ENCODE measurements at places on chromosomes 6 and 20.

GRCh38 chr20:44817143-44817910, 7.0 kb upstream of the RIMS4 start:
- no peak for DNase-seq

- no peak for DNase-seq
Observed at GRCh38 chr20:14599613-14600012, 262.2 kb upstream of the FLRT3 start.

DNA sequence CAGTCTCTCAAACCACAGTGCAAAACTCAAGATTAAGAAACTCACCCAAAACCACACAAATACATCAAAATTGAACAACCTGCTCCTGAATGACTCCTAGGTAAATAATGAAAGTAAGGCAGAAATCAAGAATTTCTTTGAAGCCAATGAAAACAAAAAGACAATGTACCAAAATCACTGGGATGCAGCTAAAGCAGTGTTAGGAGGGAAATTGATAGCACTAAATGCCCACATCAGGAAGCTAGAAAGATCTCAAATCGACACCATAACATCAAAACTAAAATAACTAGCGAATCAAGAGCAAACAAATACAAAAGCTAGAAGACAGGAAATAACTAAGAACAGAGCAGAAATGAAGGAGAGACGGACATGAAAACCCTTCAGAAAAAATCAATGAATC, 70.5 kb downstream of the TBC1D32 start:
- DNase-seq, result no peak

- no peak for DNase-seq
Observed at GRCh38 chr6:26534681-26535465, 3.3 kb upstream of the HMGN4 start.

DNA sequence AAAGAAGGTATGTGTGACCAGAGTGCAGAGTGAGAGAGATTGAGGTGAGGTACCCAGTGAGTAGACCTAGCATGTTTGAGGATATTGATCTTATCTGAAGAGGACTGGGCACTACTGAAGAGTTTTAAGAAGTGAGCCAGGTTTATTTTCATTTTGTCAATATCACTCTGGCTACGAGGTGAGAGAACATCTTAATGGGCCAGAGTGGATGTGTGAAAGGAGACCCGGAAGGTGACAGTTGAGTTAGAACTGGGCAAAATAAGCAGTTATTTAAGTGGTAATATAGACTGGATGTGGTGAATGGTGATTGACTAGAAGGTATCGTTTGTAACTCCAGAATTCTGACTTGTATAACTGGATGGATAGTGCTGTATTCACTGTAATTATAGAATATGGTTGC, 134.1 kb downstream of the QKI start:
- DNase-seq, result no peak

DNA sequence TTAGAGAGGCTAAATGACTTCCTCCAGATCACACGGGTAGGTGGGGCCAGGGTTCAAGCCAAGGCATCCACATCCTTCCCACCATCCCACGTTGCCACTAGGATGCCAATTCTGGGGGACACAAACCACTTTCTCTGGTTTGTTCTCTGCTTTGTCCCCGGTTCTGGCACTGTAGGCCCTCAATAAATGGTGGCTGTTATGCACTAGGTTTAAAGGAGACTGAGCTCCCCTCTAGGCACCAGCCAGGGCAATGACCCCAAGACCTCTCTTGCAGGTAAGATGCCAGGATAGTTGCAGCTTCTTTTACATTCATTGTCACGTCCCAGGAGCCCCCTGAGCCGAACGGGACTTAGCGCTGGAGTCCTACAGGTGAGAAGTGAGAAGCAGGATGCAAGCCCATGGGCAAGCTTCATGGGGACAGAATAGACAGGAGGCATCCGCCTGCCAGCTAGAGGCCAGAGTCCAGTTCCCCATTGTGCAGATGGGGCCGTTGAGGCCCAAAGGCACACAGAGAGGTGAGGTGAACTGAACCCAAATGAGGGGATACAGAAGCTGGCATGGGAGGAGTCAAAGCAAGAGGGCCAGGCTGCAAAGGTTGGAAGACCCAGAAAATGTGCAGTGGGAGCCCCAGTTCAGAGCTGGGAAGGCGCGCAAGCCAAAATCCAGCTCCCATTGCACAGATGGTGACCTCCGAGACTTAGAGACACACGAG, 677 bp downstream of the PXMP4 start:
- no peak for DNase-seq

DNA sequence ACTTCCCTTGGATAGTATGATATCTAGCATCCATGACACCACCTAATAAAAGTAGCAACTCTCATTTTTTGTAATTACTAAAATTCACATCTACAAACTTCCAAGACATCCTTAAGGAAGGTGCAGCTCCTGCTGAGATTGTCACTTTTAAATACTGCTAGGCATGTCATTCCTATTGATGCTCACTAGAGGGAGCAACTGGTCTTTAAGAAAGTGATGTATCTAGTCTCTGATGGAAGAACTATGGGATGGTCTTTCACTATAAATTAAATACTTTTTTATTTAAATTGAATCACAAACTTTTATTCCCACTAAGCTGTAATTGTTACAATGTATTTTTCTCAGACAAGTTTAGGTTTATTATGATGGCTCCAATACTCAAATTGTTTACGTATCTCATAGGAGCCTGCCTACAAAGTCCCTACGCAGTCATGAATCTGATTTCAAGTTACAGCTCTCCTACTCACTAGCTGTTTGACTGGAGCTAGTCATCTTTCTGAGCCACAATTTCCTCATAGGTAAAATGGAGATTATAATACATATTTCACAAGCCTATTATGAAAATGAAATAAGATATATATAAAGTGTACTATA, 8.1 kb upstream of the TSPYL1 start:
- DNase-seq, result no peak

GRCh38 chr6:102679865-102680264, 1286.4 kb downstream of the GRIK2 start:
- no peak for DNase-seq

GRCh38 chr20:24609757-24610156, 140.3 kb downstream of the SYNDIG1 start:
- DNase-seq, result no peak

DNA sequence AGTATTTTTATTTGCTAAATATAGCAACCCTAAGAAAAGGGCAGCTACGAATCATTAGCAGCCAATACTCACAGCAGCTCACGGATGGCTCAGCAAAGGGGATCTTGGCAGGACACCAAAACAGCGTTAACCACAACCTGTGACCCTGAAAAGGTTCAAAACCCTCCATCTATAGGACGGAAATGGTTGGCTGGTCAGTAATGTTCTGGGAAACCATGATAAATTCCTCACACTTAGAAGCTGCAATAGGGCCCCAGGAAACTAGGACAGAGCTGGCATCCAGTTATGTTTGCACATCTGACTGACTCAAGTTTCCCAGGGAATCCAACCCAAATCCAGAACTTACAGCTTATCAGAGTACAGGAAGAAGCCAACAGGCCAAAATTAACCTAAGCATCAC, 30.9 kb upstream of the PTPRT start:
- DNase-seq, result no peak

DNA sequence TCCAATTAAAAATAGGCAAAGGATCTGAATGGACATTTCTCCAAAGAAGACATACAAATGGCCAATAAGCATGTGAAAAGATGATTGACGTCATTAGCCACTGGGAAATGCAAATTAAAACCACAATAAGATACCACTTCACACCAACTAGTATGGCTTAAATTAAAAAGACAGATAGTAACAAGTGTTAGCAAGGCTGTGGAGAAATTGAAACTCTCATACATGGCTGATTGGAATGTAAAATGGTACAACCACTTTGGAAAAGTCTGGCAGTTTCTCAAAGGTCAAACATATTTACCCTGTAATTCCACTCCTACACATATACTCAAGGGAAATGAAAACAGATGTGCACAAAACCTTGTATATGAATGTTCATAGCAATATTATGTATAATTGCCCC, 83.6 kb downstream of the CEP57L1 start:
- no peak for DNase-seq

- DNase-seq, result no peak
Observed at GRCh38 chr6:33717934-33718455, 6.5 kb upstream of the UQCC2 start.

GRCh38 chr6:135577059-135577538, 79.6 kb upstream of the AHI1 start:
- no peak for DNase-seq

- no peak for DNase-seq
Observed at GRCh38 chr6:157151989-157152388, 171.3 kb downstream of the TMEM242 start.

GRCh38 chr6:16572943-16573342, 188.3 kb downstream of the ATXN1 start:
- DNase-seq, result no peak

GRCh38 chr6:38387461-38387860, 252.3 kb downstream of the BTBD9 start:
- DNase-seq, result no peak

DNA sequence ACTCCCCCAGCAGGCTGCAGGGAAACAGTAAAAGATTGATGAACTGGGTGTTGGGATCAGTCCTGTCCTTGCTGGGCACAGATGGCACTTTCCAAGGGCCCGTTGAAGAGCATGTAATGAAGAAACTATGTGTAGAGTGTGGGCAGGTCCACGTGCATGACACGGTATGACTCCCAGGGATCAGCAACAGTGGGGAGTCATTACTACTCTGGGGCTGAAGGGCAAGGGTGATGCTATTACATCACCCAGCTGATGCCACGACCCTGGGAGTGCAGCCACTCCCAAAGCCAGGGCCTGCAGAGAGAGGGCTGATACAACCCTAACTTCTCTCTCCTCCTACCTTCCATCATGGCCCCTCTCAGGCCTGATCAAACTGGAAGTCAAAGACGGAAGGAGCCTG, 20.1 kb downstream of the KCNK17 start:
- DNase-seq, result no peak

GRCh38 chr6:101853231-101854085, 459.9 kb downstream of the GRIK2 start:
- DNase-seq, result no peak

- no peak for DNase-seq
Observed at GRCh38 chr20:8646716-8647115, 422.2 kb upstream of the PLCB4 start.

DNA sequence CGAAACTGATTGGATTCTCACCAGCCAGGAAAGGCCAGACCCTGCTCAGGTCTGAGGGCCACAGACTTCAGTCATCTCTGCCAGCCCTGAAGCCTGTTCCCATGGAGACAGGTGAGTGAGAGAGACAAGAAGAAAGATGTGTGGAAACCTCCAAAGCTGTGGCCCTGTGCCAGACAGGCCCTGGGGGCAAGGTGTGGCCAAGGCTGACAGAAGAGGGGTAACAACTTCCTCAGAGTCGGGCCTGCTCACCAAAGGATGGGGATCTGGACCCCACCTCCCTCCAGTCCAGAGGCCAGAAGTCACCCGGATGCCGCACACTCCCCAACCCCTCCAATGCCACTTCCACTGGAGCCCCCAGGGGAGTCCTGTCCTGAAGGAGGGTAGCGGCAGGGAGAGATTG, 73.6 kb downstream of the MDGA1 start:
- DNase-seq, result no peak

DNA sequence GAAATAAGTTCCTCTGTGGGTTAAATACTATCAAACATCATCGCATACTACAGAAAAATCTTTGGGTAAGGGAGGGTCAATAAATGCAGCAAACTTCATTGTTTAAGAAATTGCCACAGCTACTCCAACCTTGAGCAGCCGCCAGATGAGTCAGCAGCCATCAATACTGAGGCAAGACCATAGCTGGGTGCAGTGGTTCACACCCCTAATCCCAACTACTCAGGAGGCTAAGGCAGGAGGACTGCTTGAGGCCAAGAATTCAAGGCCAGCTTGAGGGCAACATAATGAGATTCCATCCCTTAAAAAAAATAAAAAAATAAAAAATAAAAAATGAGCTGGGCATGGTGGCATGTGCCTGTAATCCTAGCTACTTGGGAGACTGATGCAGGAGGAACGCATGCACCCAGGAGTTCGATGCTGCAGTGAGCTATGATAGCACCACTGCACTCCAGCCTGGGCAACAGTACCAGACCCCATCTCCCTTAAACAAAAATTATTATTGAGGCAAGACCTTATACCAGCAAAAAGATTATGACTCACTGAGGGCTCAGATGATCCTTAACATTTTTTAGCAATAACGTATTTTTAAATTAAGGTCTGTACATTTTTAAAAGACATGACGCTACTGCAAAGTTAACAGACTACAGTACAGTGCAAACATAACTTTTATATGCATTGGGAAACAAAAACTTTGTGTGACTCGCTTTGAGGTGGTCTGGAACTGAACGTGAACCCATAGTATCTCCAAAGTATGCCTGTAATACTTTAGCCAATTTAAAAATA, 8.8 kb downstream of the SRPK1 start:
- no peak for DNase-seq

- DNase-seq, result no peak
Observed at GRCh38 chr6:97989451-97989850, 706.4 kb upstream of the MMS22L start.

DNA sequence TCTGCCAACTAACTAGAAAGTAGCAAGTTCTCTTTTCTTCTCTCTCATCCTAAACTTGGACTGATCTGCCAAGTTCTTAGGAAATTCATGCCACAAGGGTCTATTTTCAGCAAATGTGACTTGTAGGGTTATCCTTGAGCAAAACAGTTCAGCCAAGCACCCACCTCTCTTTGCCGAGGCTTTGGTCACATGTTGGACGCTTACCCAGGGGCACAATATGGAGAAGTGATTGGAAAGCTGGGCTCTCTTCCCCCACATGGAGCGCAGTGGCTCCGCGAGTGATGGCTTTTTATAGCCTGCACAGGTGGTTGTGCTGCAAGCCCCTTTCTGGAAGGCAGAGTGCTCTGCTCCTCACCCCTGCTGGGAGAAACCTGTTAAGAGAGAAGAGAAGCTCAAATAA, 47.7 kb upstream of the FNDC1 start:
- no peak for DNase-seq

DNA sequence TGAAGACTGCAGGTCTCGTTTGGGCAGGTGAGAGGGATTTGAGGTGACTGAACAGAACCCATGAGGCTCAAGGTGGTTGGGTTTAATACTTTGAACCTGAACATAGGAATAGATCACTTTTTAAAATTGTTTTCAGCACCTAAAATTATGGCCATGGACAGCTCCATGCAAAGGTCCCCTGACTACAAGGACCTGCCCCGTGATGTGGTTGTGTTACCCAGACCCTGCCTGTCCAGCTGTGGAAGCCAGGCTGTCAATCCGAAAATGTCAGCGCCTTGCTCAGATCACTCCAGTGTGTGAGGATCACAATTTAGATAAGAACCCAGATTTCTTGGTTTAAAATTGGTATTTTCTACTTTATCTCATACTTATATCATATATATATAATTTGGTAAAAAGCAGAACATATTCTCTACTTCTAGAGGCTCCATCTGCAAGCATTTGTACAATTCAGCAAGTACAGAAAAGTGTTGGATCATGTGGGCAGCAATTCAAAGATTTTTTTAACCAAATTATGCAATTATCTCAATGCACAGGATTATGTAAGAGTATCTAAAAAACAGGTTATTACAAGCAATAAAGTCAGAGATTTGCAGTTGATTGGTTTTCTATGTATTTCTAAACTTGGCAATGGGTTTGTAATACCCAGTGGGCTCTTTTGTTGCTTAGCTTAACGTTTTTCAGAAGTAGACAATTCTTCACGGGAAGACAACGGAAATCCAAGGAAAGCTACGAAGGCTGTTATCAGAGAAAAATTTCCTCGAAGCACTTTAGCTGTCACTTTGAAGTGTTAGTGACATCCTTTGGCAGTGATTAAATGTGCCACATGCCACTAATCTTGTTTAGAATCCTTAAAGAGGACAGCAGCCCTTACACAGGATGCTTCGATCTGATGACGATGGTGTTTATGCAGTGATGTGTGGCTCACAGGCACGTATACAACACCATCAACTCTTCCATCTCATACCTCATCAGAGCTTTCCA, 24.1 kb upstream of the RPS6KA2 start:
- DNase-seq, result no peak
